AML-193 (cell line): ENCODE measurements at places on chromosomes 2 and 18.

DNA sequence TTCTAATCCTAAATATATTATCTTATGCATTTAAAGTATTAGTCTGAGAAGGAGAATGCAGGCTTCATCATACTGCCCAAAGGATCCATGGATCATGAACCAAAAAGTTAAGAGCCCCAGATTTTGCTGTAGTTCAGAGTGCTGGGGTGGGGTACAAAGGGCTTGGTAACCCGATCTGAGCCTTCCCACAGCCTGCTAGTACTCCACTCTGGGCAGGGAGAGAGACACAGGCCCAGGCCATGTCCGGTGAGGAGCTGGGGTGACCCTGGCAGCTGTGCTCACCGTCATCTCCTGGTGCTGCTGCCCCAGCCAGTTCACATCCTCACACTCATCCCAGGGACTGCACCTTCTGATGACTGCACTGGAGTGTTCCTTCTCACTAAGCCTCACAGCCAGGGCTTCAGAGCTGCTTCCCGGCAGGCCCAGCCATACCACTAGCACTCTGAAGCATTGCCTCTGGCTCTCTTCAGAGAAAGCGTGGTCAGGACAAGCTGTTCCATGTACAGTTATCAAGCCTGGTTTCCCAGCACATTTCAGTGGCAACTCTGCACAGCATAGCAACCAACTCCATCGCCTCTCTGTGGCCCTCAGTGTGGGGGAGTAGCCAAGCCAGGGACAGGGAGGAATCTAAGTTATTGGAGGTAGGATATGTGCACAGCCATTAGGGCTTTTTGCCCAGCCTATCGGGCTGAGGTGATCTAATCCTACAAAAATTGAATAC, 189.0 kb upstream of the CTAGE1 start:
- DNase-seq, result no peak

GRCh38 chr2:191246820-191247380, 1.7 kb downstream of the MYO1B start:
- DNase-seq, result no peak

DNA sequence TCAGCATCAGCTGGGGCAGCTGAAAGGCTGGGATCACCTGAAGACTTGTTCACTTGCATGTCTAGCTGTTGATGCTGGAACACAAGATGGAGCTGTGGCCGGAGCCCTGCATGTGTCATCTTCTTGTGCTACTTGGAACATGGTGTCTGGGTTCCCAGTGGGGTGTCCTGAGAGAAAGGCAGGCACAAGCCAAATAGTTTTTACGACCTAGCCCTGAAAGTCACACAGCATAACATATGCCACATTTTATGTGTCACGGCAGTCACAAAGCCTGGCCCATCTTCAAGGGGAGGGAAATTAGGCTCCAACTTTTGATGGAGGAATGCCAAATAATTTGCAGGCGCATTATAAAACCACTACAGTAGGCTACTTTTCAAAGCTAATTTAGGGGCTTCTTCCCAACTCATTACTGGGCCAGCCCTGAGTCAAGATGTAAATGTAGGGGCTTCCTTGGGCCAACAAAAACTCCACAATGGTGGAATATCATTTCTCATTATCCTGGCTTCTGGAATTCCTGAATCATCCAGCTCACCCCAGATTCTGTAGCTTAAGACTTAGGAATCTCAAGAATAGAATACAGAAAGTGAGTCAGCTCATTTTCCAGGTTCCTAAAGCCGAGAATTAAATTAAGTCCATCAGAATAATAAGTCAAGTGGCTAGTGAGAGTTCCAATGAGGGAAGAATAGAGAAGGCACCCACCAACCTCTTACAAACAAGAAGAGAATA, 543.0 kb downstream of the TNS1 start:
- no peak for DNase-seq

DNA sequence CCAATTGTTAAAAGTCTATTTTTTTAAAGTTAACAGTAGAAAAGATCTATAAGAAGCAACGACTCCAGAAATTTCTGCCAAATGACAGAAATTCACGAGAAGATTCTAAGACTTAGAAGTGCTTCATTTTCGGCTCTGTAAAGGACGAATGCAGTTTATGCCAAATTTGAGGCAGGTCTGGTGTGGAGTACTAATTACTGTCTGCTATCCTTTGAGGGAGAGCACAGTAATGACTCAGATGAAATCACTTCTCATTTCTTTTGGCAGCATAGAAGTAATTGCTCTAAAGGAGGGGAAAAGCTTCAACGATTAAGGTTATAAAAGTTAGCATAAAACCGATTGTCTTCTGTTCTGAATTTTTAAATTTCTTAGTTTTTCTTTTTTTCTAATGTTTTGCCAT, 11.4 kb downstream of the G6PC2 start:
- peak; percentile 22 for DNase-seq

DNA sequence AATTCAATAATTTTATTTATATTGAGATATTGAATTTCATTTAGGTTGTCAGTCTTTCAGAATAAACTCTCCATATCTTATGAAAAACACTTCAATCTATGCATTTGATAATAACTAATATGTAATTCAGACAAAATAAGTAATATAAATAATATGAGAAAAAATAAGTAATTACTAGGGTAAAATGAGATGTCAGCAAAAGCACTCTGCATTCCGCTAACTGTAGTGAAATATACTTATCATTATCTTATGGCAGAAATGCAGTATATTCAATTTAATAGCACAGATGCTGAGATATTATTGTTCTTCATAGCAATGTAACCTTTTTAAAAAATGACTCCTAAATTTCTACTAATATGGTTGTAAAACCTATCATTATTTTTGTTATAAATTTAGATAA, 606.2 kb upstream of the VRK2 start:
- DNase-seq, result no peak

DNA sequence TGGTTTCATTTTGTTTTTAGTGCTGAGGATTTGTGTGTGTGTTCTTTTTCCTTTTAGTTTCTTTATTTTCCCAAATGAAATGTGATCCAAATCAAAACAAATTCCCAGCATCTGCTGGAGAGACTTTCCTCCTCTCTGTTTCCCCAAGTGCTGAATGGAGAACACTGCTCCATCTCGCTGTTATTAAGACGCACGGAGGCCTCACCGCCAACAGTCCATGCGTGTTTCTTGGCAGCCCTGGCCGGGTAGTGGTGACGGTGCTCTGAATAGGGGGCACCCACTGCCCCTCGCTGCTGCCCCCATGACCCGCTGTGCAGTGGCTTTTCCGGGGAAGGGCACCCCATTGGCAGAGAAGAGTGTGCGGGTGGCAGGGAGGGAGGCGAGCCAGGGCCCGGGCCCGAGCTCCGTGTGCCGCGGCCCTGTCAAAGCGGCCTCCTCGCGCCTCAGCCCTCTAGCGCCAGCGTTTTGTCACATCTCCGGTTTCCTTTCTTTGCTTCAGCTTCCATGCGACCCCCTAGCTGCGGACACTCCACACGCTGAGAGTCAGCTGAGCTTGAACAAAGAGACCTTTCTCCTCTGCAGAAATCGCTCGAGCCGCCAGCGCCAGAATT, 473.7 kb upstream of the SALL3 start:
- DNase-seq, result no peak
